ENCODE measurements at places on chromosomes 5 and 9.

GRCh38 chr5:74412066-74412465 lies 228.5 kb downstream of the ENC1 start:
- no peak for DNase-seq

DNA sequence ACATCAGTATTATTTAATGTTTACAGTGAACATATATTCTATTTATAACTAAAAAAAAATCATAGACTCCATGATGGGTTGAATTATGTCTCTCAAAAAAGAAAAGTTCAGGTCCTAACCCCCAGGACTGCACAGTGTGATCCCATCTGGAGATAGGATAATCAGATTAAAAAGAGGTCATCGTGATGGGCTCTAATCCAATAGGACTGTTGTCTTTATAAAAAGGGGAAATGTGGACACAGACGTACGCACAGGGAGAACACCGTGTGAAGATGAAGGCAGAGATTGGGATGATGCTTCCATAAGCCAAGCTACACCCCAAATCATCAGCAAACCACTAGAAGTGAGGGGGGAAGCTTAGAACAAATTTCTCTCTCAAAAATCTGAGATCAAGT lies 221.4 kb downstream of the SNX18 start:
- no peak for DNase-seq

- DNase-seq: no peak
Measured at GRCh38 chr9:122897969-122898368, 7.2 kb downstream of the RC3H2 start.

DNA sequence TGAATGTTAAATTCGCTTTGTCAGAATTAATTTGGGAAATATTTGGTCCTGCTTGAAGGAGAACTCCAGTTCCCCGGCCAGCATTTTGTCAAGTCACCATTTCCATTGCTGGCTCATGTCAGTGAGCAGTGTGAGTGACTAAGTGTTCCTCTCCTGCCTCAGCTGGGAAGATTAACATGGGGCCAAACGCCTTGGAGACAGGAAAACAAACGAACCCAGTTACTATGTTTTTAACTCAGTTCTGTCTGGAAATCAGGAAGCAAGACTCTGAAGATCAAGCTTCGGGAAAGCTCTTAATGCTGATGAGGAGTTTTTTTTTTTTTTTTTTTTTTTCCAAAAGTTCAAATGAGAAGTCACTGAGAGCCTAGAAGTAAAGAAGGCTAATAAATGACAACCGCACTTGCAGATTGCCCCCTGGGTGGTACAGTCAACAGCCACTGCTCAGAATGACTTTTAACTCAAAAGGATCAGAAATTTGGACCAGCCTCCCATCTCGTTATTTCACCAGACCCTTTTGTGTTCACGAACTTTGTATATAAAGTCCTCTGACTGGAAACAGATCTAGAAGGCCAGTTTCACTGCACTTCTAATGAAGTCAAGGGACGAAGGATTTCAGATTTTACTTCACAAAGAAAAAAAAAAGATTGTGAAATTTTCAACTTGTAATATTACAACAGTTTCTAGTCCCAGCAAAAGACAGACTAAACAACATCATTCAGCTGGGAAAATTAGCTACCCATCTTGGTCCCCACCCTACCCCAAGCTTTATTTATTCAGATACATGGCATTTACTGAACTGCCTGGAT lies 121.3 kb downstream of the LHFPL2 start:
- no peak for DNase-seq

- DNase-seq: no peak
Measured at GRCh38 chr9:94853887-94854286, 127.4 kb downstream of the AOPEP start.

DNA sequence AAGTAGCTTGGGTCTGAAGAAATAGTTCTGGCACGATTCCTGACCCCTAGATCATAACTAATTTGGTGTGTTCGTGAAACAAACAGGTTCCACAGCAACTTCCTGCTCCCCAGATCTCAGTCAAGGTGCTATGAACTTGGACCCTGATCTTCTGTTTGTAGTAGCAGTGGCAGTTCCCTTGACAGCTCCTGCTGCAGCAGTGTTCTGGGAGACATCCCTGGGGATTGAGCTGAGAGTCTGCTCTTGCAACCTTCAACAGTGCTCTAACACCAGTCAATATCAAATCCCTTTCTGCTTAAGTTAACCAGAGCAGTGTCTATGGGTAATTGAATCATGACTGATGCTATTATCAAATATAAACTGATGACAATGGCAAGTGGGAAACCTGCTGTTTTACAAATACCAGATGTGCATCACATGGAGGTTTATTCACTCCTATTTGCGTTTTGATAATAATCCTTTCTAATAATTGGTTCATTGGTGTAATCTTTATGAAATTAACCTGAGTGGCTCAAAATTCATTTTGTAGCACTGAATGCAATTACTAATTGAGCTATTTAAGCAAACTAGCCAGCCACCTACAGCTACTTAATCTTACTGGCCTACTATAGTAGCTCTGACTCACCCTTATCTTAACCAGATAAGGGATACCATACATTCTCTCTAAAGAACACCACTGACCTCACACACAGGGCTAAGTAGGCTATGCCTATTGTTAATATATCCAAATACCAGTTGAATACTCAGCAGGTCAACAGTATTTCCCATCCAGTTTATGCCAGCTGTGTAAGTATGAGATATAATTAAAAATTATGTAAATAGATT lies 21.9 kb downstream of the KDM4C start:
- no peak for DNase-seq

DNA sequence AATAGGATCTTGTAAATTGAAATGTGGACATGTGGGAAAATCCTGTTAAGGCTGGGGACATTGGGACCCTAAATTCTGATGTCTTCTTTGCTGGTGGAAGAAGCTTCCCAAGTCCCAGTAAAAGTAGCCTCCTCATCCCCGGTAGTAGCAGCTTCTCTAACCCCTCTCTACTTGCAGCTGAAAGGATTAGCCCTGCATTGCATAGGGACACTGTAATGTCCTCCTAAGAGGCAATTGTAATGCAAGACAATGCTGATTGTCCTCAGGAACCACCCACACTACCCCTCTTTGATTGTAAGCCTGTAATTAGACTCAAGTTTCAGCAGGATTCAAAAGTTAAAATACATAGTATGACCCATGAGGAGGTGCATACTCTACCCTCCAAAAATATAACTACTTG lies 1938.4 kb upstream of the C9orf72 start:
- no peak for DNase-seq

GRCh38 chr5:52811067-52811749 lies 23.5 kb downstream of the ITGA1 start:
- no peak for DNase-seq

DNA sequence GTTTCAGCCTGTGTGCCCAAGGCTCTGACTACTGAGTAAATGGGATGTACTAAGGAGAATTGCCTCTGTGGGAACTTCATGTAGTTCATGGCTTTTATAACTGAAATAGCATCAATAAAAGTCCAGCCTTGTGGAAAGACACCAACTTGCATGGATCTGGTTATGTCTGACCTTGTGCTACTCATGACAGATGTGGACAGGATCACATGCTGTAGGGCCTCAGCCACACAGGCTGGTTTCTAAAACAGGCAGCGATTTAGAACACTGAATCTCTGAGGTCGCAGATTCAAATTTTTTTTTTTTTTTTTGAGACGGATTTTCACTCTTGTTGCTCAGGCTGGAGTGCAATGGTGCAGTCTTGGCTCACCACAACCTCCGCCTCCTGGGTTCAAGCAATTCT lies 66.5 kb upstream of the SPIN1 start:
- DNase-seq: no peak

DNA sequence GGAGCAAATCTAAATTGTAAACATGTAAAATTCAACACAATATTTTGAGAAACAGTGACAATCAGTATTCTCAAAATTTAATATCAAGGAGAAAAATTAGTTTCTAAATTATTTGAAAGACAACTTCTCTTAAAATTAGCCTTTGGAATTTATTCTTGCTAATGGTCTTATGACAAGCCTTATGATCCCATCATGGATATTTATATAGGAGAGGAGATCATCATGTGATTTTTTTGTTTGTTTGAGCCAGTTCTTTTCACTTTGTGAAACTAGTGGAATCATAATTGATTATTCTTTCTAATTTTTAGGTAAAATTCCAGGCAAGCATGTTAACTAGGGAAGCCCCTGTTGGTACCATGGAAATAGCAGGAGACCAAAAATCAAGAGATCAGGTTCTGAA lies 24.7 kb downstream of the DMXL1 start:
- DNase-seq: no peak

DNA sequence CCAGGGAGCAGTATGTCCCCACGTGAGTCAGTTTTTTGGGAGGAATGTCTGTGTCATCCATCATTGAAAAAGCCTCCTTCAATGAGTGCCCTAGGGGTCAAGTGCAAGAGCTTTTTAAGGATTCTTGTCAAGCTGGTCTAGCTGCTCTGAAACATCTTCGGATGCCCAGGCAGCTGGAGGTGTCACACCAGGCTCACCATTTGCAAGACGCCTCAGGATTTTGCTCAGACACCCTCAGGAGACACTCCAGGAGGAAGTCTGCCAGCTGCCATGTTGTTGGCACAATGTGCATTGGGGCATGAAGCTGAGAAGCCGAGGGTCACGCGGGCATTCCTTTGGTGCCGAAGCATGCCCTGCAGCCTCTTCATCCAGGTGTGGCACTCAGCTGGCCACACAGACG lies 111.1 kb upstream of the S1PR3 start:
- no peak for DNase-seq

DNA sequence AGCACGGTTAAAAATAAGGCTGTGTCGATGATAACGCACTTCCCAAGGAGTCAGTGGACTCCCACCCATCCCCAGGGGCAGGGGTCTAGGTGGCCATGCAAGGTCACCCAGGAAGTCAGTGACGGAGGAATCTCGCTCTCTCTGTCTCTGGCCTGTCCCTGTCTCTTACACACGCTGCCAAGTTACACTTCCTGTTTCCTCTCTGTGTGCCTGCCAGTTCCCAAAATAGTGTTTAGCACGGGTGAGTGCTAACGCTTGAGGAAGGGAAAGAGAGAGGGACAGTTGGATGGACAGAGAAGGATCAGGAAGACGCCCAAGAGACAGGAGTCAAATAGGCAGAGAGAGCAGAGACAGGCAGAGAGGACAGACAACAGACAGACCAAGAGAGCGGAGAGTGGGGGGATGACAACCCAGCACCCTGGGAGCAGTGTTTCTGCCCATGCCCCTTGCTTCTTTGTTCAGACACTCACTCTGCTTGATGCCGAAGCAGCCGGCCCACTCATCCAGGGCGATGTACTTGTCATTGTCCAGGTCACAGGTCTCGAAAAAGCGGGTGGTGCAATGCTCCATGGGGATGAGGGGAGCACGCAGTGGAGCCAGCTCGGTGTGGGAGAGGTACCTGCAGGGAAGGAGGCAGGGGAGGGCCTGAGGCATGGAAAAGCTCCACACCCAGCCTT lies 23.0 kb downstream of the SPARC start:
- no peak for DNase-seq

DNA sequence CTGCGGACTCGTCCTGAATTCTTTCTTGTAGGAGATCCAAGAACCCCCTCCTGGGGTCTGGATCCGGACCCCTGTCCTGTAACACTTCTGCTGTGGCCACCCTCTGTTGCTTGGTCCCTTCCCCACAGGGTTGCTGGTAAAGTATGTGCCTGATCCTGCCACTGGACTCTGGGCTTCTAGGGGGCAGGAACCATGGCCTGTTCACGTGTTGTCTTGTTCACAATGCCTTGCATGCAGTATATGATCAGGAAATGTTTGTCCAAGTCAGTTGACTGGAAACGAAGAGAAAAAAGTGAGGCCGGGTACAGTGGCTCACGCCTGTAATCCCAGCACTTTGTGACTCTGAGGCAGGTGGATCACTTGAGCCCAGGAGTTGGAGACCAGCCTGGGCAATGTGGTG lies 139.3 kb upstream of the ALDH1B1 start:
- DNase-seq: no peak

DNA sequence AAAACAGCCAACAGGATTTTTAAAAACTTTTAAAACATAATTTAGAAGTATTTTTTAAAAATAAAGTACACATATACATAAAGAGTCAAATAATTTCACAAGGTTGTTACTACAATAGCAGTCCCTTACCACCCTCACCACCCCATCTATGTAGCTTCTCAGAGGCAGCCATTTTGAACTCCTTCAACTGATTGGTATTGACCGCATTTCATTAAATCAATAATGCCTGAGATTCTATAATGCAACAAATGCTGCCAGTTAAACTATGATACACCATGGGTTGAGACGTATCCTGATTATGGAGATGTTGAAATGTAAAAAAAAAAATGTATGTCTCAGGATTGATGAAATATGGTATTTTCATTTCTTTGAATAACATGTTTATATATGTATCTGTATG lies 78.8 kb downstream of the PCSK1 start:
- no peak for DNase-seq

GRCh38 chr5:147963948-147964693 lies 57.8 kb upstream of the C5orf46 start:
- DNase-seq: no peak

GRCh38 chr9:89778100-89779090 lies 173.6 kb downstream of the GADD45G start:
- DNase-seq: no peak

- DNase-seq: no peak
Measured at GRCh38 chr9:38299856-38300255, 92.6 kb upstream of the ALDH1B1 start.

DNA sequence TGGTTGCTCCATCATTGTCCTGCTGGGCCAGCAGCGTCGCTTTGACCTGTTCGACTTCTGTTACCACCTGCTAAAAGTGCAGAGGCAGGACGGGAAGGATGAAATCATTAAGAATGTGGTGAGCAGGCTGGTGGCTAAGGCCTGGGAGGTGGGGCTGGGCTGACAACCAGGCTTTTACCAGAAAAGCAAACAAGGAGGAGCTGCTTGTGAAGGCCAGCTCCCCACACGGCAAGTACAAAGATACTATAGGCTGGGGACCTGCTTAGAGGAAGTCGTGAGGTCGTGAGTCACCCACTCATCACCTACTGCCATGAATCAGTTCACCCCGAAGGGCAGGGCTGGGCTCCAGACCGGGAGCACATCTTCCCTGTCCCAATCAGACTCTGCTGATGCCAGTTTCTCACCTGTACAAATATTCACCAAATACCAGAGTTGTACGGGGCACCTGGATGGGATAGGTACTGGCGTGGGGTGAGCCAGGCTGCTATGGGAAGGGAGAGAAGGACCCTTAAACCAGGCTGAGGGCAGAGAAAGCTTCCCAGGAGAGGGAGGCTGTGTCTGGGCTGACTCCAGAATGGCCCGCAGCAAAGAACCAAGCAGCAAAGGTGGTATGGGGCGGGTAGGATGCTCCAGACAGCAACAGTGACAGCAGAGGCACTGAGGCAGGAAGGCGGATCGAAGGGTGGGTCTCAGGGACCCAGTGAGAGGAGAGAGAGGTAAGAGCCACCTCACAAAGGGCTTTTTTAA lies 69.3 kb upstream of the NIPAL4 start:
- DNase-seq: no peak

- DNase-seq: no peak
Measured at GRCh38 chr5:108946008-108946407, 198.3 kb downstream of the FER start.
